ENCODE measurements at places on chromosomes 5 and 9.

DNA sequence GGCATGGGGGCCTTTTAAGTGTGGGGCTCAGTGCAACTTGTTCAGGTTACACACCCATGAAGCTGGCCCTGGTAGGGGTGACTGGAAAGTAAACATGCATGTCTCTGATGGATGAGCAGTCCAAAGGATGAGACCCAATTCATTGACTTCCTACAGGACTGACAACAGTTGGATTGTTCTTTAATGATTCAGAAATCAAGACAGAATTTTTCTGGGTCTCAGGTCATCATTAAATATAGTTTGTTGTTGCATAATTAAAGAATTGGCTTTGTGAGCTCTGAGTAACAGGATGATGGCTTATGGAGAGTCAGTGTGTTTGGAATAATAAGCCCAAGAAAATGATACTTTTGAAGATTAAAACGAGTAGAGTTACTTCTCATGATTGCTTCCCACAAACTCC, 604.2 kb upstream of the CLINT1 start:
- no peak for DNase-seq

GRCh38 chr9:4422495-4422894, 67.8 kb upstream of the SLC1A1 start:
- DNase-seq = no peak

DNA sequence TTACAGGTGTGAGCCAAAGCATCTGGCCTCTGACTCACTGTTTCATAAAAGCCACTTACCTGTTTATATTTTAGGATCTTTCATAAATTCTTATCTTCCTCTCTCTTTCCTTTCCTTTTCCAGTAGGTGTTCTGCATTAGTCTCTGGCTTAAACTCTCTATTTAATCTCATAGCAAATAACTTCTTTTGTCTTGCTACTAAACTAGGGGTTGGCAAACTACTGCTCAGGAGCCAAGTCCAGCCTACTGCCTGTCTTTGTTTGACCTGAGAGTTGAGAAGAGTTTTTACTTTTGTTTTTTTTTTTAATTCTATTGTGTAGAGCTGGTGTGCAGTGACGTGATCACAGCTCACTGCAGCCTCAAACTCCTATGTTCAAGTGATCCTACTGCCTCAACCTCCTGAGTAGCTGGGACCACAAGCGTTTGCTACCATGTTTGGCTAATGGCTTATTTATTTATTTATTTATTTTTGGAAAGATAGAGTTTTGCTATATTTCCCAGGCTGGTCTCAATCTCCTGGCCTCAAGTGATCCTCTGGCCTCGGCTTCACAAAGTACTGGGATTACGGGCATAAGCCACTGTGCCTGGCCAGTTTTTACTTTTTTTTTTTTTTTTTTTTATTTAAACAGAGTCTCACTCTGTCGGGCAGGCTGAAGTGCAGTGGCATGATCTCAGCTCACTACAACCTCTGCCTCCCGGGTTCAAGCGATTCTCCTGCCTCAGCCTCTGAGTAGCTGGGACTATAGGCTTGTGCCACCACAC, 5.4 kb upstream of the NDFIP1 start:
- no peak for DNase-seq

GRCh38 chr5:103014983-103015382, 105.0 kb downstream of the GIN1 start:
- DNase-seq = no peak

- no peak for DNase-seq
These were observed at the start of gene SPINK7 for GRCh38 chr5:148312153-148312552. SPINK7 (plus strand) TSS chr5:148312423; CDS start chr5:148312484, 61 bp downstream.

DNA sequence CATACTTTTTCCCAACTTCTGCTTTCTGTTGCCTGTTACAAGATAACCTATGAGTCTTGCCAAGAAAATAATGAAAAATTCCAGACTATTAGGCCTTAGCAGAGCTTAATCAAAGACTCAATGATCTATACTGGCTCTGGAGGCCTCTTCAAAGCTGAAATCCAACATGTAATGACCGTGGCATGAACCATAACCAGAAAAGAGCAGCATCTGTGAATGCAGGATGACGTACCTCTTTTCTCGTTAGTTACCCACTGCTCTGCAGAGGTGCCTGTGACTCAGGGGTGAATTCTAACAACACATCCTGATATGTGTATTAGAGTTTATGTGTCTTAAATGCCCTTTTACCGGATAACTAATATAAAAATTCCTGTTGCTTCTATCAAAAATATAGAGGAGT, 645.4 kb downstream of the PRELID2 start:
- no peak for DNase-seq

DNA sequence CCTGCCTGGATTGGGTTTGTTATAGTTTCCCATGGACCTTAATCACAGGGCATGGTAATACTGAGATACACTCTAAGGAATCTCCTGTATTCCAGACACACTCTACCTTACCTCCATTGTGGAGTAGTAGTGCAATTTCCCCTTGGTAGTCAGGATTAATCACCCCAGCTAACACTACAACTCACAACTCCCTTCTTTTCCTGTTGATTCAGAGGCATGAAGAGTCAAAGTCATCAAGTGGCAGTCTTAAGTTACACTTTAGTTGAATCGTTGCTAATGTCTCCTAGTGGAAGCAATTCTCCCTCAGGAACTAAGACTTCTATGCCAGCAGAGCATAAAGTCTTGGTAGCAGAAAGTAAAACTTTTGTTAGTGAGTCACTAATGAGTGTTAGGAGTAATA, 122.7 kb upstream of the APC start:
- no peak for DNase-seq

GRCh38 chr5:42595597-42595996, 161.0 kb upstream of the CCDC152 start:
- no peak for DNase-seq

- no peak for DNase-seq
These were observed 59.0 kb upstream of the KLF4 start for GRCh38 chr9:107548298-107549142.

DNA sequence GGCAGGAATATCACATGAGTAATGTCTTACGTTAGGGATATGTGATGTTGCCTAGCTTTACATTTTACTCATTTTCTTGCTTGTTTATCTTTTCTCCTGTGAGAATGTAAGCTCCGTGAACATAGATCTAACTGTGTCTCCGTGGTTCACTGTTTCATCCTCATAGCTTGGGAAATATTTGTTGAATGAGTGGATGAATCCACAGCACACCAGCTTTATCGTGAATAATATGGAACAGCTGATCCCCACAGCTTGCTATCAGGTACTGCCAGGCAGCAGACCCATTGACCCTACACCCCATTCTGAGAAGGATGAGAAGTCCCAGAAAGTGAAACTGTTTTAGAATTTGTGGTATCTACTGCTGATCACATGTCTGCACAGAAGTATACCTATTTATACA, 106.8 kb upstream of the FBN2 start:
- no peak for DNase-seq

- no peak for DNase-seq
These were observed 72.1 kb downstream of the TENT4A start for GRCh38 chr5:6785161-6785860.

GRCh38 chr9:221989-222776, 7.5 kb downstream of the DOCK8 start:
- no peak for DNase-seq

- no peak for DNase-seq
These were observed 369.6 kb upstream of the GRAMD2B start for GRCh38 chr5:126053630-126054029.

DNA sequence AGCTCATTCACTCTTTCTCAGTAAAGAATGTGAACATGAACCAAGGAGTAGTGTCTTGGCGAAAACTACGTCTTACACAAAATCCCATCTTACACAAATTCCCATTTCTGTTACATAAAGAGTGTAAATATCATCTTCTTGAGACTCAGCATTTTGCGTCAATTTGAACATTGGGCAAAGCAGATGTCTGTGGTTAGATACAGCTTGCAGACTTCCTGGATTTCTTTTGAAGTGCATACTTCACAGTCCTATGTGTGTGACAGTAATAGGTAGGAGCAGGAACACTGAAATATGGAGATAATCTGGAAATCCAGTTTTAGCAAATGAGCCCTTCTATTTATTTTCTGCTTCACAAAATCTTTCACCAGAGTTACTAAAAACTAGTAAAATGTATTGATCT, 58.8 kb downstream of the C6 start:
- DNase-seq = no peak

GRCh38 chr9:124038239-124038638, 26.7 kb downstream of the LHX2 start:
- DNase-seq = no peak

GRCh38 chr5:76757049-76757448, 41.1 kb downstream of the F2R start:
- no peak for DNase-seq

- no peak for DNase-seq
These were observed 5.9 kb downstream of the FBN2 start for GRCh38 chr5:128532127-128532526.

GRCh38 chr5:170491479-170491878, 12.3 kb upstream of the KCNIP1 start:
- DNase-seq = no peak

DNA sequence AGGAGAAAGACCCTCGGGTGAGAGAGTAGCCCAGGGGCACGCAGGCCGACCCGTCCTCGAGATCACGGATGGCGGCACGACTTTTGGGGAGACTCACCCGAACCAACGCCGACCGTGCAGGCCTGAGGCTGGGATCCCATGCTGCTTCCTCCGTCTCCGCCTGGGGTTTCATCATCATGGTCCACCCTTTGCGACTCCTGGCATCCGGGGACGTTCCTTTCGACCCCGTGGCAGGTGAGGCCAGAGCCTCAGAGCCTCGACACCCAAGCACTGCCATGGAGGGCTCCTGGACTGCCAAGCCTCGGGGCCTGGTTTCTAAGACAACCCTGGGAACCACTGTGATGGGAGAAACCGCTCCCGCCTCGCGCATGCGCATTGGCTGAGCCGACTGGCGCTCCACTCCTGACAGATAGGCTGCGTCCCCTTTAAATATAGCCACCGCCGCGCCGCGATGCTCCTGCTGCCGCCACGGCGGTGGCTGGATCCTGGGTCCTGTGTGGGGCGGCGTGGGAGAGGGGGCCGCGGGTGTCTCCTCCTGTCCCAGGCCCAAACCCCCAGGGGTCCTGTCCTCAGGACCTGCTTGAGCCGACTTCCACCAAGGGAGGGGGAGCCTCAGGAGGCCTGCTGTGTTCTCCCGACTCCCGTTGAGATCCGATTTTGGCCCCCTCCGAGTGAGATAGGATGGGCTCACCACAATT, 481.6 kb downstream of the SPATA31A7 start:
- no peak for DNase-seq

DNA sequence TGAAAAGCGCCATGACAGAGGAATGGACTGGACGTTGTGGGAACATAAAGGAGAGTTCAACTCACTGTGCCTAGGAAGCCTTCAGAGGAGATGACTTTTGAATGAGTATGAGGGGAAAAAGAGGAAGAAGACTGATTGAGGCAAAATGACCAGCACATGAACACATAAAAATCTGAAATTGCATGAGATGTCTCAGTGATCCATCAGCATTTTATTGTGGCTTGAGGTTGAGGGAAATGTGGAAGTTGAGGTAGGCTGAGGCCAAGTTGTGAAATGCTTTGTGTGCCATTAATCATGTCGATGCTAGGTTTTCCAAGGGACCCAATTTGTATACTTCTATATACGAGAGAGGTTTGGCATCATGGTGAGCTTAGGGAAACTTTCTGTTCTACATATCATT, 140.9 kb upstream of the TLX3 start:
- DNase-seq = no peak

- peak; percentile 90 for DNase-seq
These were observed at the start of gene RNF224 for GRCh38 chr9:137227054-137227852. RNF224 (plus strand) TSS chr9:137227502; CDS start chr9:137228336, 834 bp downstream.

- DNase-seq = no peak
These were observed 93.2 kb downstream of the MYO10 start for GRCh38 chr5:16842896-16843295.

DNA sequence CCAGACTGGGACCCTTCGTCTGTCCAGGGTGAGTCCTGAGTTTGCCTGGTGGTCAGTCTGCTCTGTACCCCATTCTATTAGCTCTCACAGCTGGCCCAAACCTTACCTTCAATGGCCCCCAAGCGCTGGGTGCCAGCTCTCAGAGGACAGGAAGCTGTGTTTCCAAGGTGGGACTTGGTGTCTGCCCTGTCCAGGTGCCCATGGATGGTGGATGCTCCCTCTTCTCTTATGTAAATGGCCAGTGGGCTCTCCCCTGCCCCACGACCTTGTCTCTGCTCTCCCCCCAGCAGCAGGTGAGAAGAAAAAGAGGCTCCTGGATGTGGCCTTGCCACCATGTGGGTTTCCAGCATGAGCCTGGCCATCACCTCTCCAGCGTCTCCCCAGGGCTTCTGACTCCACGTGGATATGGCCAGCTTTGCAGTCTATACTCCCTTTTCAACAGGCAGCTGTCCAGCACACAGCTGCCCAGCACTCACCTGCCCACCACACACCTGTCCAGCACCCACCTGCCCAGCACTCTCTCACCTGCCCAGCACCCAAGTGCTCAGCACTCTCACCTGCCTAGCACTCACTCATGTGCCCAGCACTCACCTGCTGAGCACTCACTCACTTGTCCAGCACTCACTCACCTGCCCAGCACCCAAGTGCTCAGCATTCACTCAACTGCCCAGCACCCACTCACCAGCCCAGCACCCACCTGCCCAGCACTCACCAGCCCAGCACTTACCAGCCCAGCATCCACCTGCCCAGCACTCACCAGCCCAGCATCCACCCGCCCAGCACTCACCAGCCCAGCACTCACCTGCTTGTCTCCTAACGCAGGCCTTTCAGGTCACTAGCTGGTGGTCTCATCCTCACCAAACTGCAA, 136.2 kb upstream of the IRX2 start:
- DNase-seq = no peak

GRCh38 chr5:2757563-2758351, 6.3 kb upstream of the IRX2 start:
- DNase-seq = no peak

DNA sequence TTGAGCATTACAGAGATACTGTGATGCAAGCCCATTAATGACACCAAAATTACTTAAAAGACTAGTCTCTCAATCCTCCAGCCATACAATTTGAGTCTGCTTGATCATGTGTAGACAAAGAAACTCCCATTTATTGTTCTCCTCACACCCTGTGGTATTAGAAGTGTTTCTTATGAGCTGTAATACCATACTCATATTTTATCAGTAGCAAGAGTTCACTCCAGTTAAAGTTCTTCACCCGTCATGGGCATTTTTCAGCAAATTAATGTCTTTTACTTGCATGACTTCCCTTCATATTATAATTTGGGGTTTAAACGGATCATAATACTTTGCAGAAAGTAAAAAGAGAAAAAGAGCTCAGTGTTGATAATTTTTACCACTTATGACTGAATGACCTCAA, 242.9 kb downstream of the BNC2 start:
- no peak for DNase-seq

GRCh38 chr9:128178806-128179431, 12.5 kb downstream of the CIZ1 start:
- no peak for DNase-seq

GRCh38 chr5:145887976-145888574, 15.3 kb upstream of the GRXCR2 start:
- peak; percentile 62 for DNase-seq

All from HAP-1 (cell line).